ENCODE measurements at places on chromosomes 2 and 18.

GRCh38 chr2:58081000-58081399 is 34.4 kb downstream of the VRK2 start:
- DNase-seq: no peak

GRCh38 chr2:165007161-165007744 is 51.9 kb upstream of the SLC38A11 start:
- no peak for DNase-seq

- DNase-seq: no peak
Observed at GRCh38 chr2:46654801-46655200, 175.4 kb downstream of the TMEM247 start.

DNA sequence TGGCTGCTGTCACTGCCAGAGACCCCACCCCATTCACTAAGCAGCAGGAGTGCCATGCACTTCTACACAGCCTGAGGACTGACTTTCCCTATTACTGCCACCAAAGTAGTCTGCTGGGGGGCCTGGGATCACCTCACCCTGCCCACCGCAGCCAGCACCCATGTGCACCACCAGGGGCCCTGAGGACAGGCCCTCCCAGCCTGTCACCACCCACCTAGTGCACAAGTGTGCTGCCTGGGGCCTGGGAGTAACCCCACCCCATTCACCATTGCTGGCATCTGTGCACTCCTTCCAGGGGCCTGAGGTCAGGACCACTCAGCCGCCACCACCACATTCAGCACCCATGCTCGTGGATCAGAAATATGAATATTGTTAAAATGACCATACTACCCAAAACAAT is 247.8 kb upstream of the NCKAP5 start:
- no peak for DNase-seq

GRCh38 chr2:50885948-50886347 is 146.0 kb downstream of the NRXN1 start:
- no peak for DNase-seq

DNA sequence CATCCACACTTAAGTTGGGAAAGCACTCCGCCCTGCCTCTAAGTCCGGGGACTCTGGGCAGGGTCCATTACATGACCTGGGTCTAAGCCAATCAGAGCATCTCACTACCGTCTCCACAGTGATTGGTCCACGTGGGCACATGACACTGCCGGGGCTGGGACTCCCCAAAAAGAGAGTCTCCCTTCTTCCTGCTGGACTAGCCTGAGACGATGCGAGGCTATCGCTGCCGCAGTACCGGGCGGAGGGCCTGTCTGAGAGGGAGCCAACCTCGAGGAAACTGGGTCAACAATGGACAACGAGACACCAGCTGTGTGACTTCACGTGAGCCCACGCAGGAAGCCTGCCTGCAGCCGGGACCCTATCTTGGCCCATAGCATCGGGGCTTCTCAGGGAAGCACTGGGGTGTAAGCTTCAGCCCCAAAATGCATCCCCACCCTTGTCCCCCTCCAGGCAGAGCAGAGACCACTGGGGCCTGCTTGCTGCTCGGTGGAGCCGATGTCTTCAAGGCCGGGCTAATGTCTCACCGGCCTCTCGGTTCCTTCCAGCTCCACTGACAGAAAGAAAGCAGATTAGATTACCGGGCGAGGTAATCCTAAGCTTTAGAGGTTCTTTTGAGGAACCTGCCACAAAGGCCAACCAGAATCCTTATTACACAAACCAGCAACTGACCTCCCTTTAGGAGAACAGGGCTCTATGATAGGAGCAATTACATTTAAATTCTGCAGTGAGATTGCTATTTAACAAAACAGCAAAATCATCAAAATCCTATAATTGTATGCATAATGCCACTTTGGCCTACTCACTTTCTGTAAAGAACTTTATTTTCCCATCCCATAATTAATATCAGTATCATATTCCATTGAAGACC is 21.3 kb upstream of the COPS8 start:
- DNase-seq: no peak

DNA sequence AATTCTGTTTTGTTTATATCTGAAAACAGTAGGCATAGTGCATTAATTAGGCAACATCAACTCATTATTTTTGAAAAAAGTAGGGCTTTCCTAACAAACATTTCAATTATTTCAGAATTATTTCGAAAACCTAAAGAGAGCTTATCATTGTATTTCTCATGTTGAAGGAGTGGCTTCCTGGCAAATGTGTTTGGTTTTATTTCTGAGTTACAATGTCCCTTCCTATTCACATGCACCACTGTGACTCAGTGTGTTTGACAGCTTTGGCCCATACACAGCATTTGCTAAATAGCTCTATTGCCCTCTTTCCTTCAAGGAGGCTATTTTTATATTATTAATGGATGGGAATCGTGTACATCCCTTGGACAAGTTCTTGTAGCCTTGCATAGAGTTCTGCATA is 205.9 kb downstream of the PTGR3 start:
- DNase-seq: no peak

DNA sequence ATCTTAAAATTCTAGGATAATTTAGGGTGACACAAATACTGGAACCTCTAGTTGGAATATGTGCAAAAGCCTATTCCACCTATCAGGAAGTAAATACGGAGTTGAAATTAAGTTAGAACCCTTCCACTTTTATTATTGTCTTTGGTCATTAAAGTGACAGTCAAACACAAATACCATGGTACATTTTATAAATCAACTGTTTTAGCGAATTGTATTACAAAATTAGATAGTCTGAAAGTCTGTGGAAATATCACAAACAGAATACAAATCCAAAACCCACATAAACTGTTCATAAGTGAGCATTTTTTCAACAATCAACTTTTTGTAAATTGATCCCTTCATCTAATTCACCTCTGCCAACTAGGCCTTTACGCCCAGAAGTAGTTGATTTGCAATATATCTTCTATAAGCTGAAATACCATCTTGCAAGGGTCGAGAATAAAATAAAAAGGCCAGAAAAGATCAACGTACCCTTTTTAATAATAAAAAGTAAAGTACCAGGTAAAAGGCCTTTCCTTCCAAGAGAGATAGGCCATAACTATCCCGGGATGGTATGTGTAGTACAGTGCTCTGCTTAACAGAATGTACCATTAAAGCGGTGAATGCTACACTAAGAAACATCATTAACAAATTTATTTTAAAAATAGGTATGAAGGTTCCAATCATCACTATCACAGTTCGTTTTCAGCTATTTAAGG is 1.3 kb downstream of the USP34 start:
- DNase-seq: no peak

DNA sequence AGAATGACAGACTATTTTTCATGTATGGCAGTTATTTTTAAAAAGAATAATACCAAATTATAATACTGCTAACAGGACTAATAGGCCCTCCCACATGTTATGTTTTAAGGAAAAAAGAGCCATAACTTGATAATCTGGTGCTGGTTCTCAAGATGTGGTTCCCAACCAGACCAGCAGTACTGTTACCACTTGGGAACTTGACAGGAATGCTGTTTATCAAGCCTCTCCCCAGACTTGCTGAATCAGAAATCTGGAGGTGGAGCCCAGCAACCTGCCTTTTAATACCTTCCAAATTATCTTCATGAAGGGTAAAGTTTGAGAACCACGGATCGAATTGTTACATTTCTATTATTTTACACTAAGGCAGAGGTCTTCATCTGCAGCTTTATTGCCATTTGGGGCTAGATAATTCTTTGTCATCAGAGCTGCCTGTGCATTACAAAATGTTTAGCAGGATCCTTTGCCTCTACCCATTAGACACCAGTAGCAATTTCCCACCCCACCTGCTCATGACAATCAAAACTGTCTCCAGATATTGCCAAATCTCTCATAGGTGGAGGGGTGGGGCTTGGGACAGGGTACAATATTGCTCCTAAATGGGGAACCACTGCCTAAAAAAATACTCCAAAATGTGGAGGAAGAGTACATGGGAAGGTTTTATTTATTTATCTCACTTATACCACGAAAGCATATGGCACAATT is 629.6 kb downstream of the ARHGAP15 start:
- DNase-seq: no peak

DNA sequence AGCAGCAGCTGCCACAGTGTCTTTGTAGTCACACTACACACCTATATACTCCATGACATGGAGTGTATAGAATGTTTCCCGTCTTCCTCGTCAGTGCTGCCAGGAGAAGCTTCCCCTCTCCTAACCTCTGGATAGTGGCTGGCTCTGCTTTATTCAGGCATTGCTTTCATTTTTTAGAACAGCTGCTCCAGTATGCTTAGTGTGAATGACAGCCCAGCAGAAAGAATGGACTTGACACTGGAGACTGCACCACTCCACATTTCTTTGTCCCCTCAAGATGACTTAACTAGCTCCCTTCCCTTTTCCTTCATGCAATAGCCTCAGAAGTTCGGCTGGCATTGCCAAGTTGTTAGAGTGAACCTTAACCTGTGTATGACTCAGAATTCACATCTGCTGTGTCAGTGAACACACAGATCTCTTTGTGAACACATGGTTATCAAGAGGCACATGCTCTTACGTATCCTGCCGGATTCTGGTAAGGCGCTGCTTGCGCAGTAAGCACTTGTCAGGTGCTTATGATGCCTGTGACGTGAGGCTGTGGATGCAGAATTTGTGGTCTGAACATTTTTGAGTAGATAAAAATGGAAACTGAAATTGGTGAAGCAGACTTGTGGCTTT is 73.9 kb downstream of the NEDD4L start:
- no peak for DNase-seq

DNA sequence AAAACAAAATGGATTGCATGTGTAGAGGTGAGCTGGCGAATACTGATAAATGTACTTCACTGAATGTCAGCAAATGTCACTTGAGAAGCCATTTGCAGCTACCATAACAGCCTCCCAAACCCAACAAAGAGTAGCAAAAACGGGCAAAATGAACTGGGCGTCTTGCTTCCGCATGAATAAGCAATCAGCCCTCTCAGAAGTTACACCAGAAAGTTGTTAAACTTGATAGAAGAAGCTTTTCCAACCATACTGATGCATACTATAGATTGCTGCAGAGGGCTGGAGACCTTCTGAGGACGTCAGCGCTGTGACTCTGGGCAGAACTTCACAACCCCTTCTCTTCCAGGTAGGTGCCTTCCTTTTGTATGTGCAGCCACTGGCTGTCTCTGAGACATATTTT is 18.7 kb upstream of the SIX3 start:
- no peak for DNase-seq

DNA sequence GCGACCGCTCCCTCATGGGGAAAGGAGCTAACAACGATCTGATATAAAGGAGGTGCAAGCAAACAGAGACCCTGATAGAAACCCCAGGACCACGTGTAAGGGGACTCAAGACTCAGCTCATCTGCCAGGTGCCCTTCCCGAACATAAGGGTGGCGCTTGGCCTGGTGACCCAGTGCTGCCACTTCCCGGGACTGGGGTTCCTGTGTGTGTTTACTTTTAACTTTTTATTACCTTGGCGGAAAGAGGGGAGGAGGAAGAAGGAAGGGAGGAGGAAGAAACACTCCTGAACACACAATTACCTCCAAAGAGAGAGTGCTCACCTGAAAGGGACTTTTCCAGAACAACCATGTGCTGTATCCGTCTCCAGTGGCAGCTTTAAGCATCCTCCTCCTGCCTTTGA is 56.5 kb upstream of the EDAR start:
- DNase-seq: no peak

DNA sequence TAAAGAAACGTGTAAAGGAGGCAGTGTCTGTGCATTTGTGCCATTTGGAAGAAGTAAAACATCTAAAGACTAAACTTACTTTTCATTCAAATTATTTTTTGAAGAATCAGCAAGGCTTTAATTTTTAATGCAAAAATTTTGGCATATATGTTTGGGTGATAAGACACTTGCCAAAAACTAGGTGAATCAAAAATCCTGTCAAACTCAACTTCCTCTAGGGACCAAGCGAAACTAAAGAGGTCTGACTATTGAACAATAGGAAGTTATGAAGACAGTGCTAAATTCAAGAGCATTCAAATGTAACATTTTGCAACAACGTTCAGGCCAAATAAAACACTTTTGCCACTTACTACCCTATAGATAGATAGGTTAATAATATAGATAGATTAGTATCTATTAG is 306.1 kb downstream of the NOL4 start:
- DNase-seq: no peak

GRCh38 chr2:232542715-232543467 is 3.4 kb downstream of the CHRNG start:
- no peak for DNase-seq

GRCh38 chr2:12009323-12009905 is 263.0 kb downstream of the LPIN1 start:
- DNase-seq: no peak

GRCh38 chr2:25544445-25544844 is 128.9 kb downstream of the DTNB start:
- no peak for DNase-seq

- no peak for DNase-seq
Observed at GRCh38 chr18:23609390-23610023, 23.2 kb upstream of the NPC1 start.

DNA sequence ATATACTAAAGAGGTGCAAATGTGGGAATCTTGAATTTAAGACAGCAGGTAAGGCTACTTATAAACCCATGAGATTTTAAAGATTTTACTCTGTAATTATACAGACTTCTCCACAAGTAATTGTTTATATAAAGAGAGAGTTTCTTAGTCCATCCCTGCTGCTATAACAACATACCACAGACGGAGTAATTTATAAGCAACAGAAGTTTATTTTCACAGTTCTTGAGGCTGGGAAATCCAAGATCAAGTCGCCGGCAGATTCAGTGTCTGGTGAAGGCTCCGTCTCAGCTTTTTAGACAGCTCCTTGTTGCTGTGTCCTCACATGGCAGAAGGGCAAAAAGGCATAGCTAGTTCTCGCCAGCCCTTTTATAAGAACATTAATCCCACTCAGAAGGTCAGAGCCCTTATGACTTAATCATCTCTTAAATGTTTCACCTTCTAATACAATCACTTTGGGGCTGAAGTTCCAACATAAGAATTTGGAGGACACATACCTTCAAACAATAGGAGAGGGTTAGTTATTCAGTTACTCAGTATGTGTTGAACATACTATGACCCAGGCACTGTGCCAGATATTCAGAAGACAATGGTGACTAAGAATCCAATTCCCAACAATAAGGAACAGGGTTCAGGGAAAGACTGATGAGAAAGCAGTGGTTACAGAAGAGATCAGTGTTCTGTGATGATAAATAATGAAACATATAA is 466.0 kb downstream of the RIT2 start:
- DNase-seq: no peak

DNA sequence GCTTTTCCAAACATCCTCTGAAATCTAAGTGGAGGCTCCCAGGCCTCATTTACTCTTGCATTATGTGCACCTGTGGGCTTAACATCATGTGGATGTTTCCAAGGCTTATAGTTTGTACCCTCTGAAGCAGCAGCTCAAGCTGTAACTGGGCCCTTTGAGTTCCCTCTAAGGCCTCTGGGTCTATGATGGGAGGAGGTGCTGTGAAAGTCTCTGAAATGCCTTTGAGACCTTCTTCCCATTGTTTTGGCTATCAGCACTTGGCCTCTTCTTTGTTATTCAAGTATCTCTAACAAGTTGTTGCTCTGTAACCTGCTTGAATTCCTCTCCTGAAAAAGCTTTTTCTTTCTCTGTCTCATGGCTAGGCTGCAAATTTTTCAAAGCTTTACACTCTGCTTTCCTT is 58.1 kb upstream of the MYT1L start:
- DNase-seq: no peak

GRCh38 chr18:33900638-33901037 is 322.6 kb downstream of the ASXL3 start:
- no peak for DNase-seq

- peak; percentile 34 for DNase-seq
Observed at GRCh38 chr2:144358979-144359541, 160.9 kb downstream of the ZEB2 start.

Measured in GM04503 (cell line).